ENCODE measurements at places on chromosomes 11 and 22. TPM values are rescaled to one million over a fixed set of nuclear protein-coding genes. Genes with fewer than 3 reads are reported as not detected.

Gene MAJIN
- total RNA-seq, result not detected

Gene CBX6
- 17.2 TPM for total RNA-seq

Gene SMC1B
- under 0.01 TPM for total RNA-seq

Gene DGAT2
- total RNA-seq, result 0.65 TPM

Gene KCNJ11
- total RNA-seq, result 0.32 TPM

Gene OR10A5
- total RNA-seq, result not detected

Gene OR52I1
- not detected for total RNA-seq

Gene SLC5A4
- total RNA-seq, result 4.7 TPM

Gene GNG3
- not detected for total RNA-seq

Gene ANKK1
- not detected for total RNA-seq

Gene FERMT3
- total RNA-seq, result 2.8 TPM

Gene ROBO4
- total RNA-seq, result 204 TPM

Gene PGA5
- not detected for total RNA-seq

Gene TP53I11
- 38.1 TPM for total RNA-seq

Gene NAALADL1
- 8.8 TPM for total RNA-seq

Gene ANO3
- total RNA-seq, result not detected
